ENCODE measurements at places on chromosomes 12 and 14.

- no peak for DNase-seq
Measured at GRCh38 chr14:79939235-79939634, 272.1 kb downstream of the DIO2 start.

- no peak for DNase-seq
Measured at GRCh38 chr14:23047034-23047634, 5.1 kb downstream of the PSMB11 start.

- no peak for DNase-seq
Measured at GRCh38 chr14:102917056-102917385, 5.4 kb upstream of the AMN start.

- peak; percentile 74 for DNase-seq
Measured at GRCh38 chr14:70622111-70622712, 19.5 kb upstream of the TTC9 start.

- DNase-seq = peak; percentile 49
Measured at GRCh38 chr12:45745861-45746277, 16.4 kb downstream of the ARID2 start.

DNA sequence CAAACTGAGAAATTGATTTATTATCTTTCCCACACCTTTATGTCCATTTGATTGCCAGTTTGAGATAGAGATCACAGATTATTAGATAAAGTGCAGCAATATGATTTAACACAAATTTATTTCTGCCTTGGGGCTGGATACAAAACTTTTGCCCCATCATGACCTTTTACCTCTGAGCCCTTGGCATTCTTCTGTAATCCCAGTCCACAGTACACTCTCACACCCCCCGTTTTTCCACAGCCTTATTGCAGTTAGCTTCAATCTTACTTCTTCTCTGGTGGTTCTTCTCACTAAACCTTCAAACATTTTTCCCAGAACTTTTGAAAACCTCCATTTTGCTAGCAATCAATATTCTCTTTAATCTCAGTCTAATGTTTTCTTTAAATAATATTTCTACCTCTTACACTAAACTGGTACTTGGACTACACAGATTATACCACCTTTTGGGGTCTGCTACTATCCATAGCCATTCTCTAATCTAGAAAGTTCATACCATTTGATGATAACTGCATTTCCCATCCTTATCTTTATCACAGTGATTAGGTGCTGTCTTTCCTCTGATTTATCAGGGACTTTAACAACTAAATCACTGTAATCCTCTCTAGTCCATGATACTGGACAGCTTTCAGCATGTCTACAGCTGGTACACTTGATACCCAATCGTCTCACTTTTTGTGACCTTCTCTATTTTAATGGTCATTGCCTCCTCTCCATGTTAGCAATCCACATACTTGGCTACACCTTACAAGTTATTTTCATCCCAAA is 186.7 kb upstream of the PDE3A start:
- DNase-seq = no peak

DNA sequence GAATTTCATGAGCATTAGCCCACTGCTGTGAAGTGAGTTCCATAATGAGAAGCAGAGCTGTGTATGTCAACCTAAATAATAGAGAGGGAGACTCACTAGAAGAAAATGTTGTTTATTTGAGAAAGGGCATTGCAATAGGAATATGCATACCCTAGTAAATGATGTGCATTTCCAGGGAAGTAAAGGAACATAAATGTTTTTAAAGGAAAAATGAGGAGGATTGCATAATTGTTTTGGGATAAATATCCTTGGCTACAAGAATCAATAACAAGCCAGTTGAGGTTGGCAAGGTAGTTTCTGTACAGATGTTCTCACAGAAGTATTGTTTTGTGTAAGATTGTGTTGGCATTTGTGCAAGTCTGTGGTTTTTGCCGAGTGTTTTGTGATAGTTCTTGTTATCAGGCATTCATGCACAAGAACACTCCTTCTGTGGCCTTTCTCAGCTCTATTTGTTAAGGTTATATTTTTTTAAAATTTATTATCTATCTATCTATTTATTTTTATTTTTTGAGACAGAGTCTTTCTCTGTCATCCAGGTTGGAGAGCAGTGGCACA is 47.1 kb downstream of the EMP1 start:
- DNase-seq = no peak

DNA sequence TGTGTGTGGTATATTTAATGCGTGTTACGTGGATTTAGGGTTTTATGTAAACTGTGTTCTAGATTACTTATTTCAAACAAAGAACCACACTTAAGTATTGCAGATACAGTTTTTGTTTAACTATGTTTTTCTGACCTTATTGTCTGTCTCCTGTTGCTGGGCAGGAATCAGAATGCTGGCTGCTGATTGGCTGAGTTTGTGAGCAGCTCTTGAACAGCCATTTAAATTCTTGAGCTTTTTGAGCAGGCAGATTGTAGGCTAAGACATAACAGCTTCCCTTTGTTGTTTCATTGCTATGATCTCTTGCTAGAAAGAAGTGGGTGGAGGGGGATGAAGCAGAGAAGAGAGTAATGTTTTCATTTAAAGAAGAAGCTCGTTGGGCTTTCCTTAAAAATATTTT is 52.2 kb downstream of the ATF7IP start:
- DNase-seq = peak; percentile 19

DNA sequence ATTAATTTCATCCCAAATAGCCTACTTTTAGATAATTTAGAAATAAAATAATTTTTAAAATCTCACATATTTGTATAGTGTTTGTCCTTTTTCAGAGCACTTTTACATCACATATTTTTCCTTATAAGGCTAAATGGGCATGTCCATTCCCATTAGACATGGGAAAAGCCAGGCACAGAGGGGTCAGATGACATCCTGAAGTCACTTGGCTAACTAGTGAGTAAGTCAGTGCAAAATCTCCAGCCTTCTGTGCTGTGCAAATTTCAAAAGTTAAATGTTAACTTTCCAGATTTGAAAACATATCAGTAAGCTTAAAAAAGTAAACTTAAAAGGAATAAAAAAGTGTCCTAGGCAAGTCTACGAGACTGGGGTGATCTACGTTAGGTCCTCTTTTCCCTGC is 117.4 kb downstream of the EMP1 start:
- DNase-seq = no peak

Data from SW480 (cell line).